ENCODE measurements at places on chromosomes 1 and 21.
A peak's percentile ranks its signal among the peaks of the same experiment; 100 is the strongest.

- DNase-seq: no peak
These were observed 19.0 kb downstream of the GNG12 start for GRCh38 chr1:67814121-67814772.

GRCh38 chr1:150534002-150534401 lies 15.2 kb upstream of the ADAMTSL4 start:
- DNase-seq: no peak

GRCh38 chr1:208929575-208929974 lies 653.9 kb upstream of the CAMK1G start:
- DNase-seq: no peak

GRCh38 chr1:211583011-211583992 lies 4.3 kb upstream of the SLC30A1 start:
- DNase-seq: no peak

DNA sequence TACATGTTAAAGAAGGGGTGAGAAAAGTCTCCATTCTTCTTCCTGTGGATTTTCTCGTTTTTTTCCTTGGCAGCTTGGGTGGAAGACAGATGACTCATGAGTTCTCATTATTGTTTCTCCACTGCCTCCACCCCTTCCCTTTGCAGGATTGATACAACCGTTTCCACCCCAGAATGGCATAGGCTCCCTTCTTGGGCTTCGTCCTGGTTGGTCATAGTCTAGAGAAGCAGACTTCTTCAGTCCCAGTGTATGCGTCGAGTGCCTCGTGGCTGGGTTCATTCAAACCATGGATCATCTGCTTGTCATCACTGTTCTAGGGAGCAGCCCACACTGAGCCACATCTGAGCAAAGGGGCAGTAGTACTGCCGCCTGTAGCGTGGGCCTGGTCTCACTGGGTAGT lies 13.7 kb downstream of the PTGFRN start:
- DNase-seq: no peak

DNA sequence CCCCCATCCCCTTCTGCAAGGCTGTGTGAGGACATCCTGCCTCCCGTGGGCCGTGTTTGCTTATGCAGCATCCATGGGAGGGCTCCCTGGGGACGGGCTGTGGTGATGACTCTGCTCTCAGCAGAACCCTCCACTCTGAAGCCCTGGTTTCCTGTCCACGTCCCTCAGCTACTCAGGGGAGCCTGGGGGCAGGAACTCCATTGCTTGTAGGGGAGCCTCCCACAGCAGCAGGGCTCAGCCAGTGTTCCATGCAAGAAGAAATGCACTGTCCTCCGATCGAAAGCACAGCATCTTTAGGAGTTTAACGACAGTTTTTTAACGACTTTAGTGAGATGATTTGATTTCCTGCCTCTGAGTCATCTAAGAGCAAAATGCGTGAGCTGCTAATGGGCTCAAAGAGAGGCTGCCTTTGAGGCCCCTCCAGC lies 8.3 kb upstream of the KCNAB2 start:
- no peak for DNase-seq

DNA sequence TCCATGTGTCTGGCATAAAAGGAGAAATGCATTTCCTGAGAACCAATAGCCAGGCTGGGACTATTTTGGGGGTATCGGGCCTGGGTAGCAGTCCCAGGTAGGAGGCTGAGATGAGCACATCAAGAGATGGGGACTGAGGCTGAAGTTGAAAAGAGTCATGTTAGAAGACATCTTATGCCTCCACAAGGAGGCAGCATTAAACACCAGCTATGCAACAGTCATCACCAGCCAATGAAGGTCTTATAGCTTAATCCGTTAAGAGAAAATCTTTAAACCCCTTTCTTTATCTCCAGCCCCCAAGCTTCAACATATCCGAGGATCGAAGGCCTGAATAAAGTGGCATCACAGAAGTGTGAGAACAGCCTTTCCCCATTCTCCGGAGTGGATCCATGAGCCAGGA lies 640.7 kb upstream of the PTBP2 start:
- no peak for DNase-seq

DNA sequence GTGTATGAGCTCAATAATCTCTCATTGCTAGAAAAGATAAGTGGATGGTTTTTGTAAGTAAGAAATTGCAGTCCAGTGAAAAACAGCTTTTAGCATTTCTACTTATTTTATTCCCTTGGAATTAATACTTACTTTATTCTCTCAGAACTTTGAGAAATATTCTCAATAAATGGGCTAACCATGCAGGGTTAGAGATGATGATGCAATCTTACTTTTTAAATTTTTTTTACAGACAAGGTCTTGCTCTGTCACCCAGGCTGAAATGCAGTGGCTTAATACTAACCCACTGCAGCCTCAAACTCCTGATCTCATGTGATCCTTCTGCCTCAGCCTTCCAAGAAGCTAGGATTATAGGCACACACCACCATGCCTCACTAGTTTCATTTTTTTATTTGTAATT lies 440.8 kb upstream of the ZP4 start:
- DNase-seq: no peak

DNA sequence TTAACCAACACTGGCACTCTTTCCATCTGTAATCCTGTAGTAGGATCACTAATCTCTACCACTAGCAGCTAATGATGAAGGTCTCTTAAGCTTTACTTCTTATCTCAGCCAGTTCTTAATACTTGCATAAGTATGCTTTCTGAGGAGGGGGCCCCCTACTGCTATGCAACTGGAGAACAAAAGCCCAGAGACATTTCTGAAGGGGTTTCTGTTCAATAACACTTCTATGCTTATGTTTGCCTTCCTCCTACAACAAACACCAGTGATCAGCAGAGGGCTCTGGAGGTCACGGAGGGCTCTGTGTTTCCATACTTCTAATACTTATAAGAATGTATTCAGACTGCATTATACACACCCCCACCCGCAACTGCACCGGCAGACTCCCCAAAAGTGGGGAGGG lies 215.8 kb downstream of the BARHL2 start:
- DNase-seq: no peak

DNA sequence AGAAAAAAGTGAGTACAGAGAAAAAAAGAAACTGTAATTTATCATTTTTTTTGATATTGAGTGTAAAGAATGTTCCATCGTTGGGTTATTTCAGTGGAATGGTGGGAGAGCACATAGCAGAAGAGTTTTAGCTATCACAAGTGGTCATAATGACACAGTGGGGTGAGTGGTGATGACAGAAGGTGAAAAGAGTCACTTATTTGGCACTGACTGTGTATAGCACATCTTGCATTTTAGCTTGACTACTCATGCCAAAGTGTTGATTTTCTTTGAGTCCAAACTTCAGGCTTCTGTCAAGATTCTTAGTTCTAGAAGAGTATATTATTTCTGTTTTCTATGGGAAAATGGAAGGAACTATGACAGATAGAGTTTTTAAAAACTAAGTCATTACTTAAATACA lies 261.2 kb downstream of the GRIK1 start:
- no peak for DNase-seq

- no peak for DNase-seq
These were observed 17.5 kb downstream of the ZMYM4 start for GRCh38 chr1:35285771-35286606.

DNA sequence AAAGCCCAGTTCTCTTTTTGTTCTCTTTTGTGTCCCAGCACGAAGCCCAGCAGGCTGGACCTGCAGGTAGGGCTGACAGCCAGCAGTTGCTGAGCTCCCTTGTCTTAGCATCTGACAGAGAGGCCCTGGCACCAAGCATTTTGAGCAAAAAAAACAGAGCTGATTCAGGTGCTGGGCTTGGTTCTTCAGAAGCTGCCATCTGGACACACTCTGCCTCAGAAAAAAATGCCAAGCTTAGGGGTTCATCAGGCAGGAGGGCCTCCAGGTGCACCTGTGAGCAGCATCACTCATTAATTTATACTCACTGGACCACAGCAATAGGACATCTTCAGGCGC lies 167.1 kb upstream of the PLD5 start:
- no peak for DNase-seq

DNA sequence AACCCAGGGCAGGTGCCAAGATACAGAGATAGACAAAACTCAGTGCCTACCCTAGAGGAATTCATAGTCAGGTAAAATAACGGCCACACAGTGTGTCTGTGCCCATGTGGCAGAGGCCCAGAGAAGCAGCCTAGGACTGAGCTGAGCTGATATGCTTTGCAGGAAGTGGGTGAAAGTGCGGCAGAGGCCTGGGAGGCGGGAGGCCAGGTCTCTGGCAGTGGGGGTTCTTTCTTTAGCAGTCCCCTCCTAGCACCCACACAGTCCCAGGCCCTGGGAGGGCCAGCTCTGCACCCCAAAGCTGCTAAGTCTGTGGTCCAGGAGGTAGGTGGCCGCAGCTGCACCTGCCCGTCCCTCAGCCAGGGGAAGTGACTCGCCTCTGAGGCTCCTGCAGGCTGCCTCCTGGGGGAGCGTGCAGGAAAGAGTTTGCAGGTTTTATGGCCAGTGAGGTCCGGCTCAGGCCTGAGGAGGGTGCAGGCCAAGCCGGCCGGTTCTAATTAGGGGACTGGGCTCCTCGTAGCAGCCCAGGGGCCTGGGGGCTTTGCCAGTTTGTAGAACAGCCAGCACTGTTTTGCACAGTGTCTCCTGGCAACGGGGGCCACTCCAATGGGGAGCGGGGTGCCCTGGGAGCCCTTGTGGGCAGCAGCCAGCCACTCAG lies 107.9 kb downstream of the SPSB1 start:
- DNase-seq: peak; percentile 21

DNA sequence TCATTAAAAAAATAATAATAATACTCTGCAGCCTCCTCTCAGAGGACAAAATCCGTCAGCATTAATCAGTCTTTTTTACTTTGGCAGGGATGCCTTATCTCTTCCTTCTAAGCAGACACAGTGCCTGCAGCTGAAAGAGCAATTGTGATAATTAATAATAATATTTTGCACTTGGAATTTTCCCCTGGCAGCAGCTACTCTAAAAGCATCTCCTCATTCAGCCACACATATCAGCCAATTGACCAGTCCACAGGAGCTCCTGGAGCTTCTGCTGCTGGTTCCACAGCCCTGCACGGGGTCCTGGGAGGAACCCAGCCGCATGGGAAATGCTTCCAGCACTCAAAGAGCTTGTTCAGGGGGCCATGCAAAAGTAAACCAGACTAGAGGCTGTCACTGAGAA lies 31.0 kb upstream of the VWA5B1 start:
- no peak for DNase-seq
